Hippocampal formation (tissue), 2 donors: ENCODE measurements at places on chromosomes 3 and 15.

- DNase-seq, result no peak
Observed at GRCh38 chr3:151538456-151539393, 77.9 kb upstream of the IGSF10 start.

DNA sequence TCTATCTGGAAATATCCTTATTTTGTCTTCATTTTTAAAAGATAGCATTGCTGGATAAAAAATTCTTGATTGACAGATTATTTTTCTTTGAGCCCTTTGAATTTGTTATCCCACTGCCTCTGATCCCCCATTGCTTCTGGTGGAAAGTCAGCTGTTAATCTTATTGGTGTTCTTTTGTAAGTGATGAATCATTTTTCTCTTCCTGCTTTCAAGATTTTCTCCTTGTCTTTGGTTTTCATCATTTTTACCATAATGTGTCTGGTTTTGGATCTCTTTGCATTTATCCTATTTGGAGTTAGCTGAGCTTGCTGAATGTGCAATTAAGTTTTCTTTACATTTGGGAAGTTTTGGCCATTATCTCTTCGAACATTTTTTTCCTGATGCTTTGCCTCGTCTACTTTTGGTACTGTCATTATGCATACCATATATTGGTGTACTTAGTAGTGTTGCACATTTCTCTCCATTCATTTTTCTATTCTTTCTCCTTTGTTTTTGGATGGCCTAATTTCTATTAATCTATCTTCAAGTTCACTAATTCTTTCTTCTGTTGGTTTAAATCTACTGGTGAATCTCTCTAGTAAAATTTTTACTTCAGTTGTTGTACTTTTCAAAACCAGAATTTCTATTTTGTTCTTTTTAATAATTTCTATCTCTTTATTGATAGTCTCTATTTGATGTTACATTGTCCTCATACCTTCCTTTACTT, 440.0 kb upstream of the PROK2 start:
- no peak for DNase-seq

DNA sequence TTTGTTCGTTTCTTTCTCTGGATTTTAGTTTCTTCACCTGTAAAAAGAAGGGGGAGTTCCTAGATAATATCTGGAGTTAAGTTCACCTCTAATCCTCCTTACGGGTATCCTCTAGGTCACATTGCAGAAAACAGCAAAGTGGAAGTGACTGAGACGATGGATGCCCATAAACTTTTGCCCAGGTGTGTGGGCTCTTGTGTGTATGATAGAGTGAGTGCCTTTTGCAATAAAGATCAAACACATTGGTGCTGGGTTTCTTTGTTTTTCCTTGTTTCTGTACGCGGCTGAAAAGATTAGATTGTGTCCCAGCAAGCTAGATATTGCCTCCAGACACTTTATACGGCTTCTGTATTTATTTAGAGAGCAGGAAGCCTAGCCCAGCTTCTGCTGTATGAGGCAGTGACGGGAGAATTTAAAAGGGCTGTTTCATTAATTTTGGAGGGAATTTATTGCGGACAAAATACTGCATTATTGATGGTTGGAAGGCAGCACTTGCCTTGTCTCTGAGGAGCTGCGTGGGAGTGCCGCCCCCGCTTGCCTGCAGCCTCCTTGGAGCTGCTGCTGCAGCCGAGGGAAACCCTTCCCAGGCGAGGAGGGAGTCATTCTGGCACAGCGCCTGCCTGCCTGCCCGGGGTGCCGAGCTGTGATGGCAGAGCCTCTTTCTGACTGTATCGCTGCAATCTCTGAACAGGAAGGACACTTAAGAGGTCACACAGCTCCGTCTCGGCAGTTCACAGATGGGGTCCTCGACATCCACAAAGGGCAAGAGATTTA, 38.5 kb downstream of the PYDC2 start:
- peak; percentile 31 for DNase-seq

DNA sequence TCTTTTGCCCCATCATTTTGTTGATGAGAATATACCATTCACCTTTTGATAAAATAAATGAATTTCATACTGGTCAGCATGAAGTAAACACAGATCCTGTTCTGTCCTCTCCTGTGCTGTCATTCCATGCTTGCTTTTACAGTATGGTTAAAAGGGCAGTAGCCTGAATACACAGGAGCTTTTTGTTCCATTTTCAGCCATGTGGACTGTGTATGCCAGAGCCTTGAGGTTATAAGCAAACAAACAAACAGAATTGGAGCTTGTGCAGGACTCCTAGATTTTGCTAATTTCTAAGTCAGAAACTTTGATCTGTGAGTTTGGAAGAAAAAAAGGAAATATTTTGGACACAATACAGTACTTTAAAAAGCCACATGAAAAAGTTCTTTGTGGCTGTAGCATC, 91.9 kb downstream of the LRRC28 start:
- no peak for DNase-seq

DNA sequence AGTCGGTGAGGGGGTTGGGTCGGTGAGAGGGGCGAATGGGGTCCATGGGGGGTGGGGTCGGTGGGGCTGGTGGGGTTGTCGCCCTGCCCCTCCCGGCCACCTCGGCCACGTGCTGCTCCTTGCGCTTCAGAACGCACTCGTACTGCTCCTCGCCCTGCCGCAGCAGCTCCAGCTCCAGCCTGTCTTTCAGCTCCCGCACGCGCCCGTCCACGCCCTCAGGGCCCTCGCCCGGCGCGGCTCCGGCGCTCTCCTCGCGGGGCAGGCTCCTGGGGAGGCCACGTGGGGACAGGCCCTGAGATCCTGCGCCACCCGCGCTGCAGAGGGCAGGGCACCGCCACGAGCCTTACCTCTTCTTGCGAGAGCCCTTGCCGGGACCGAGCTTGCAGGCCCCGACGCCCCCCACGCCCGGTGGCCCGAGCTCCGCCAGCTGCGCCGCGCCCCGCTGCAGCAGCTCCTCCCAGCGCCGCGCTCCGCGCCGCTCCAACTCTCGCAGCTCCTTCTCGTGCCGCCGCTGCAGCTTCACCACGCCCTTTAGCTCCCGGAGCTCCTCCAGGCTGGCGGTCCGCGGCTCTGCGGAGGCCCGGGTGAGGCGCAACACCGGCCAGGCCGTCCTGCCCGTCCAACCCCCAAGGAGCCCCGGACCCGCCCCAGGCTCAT, 8.2 kb upstream of the ANKRD63 start:
- DNase-seq, result no peak

GRCh38 chr3:1442271-1442670, 349.4 kb downstream of the CNTN6 start:
- DNase-seq, result no peak

DNA sequence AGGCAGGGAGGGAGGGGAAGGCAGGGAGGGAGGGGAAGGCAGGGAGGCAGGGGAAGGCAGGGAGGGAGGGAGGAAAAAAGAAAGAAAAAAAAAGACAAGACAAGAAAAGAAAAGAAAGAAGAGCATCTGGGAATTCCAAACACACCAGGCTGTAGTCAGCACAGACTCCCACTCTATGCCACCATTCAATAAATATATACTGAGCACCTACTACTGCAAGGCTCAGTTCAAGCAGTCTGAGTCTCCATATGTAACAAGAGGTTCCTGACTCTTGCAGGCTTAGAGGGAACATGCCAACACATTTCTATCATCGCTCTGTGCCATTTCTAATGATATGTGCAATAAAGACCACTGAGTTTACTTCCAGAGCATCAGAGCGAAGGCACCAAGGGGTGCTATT, 47.7 kb downstream of the ANXA2 start:
- DNase-seq, result no peak

GRCh38 chr15:100672959-100673358, 70.6 kb downstream of the ASB7 start:
- DNase-seq, result no peak

DNA sequence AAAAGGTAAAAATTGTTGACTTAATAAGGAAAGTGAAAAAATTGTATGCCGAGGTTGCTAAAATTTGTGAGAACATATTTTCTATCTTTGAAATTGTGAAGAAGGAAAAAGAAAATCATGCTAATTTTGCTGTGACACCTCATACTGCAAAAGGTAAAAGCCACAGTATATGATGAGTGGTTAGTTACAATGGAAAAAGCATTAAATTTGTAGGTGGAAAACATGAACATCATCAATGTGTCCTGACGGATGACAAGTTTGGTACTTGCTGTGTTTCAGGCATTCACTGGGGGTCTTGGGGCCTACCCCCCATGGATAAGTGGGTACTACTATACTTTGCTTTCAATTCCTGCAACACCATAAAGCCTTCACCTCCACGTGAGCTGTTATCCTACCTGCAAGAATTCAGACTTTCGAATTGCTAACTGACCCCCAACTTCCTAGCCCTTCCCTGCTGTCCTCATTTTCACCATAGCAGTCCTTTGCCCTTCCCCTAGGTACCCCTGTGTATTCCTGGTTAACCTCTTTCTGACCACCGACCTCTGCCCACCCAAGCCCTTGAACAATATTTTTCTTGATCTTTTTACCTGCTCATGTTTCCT, 62.4 kb downstream of the RAB7A start:
- no peak for DNase-seq

- DNase-seq, result no peak
Observed at GRCh38 chr3:168975576-168975975, 687.9 kb downstream of the MECOM start.

- DNase-seq, result no peak
Observed at GRCh38 chr3:30341079-30341478, 265.3 kb upstream of the TGFBR2 start.

GRCh38 chr3:39919281-39919680, 109.9 kb downstream of the MYRIP start:
- DNase-seq, result no peak

DNA sequence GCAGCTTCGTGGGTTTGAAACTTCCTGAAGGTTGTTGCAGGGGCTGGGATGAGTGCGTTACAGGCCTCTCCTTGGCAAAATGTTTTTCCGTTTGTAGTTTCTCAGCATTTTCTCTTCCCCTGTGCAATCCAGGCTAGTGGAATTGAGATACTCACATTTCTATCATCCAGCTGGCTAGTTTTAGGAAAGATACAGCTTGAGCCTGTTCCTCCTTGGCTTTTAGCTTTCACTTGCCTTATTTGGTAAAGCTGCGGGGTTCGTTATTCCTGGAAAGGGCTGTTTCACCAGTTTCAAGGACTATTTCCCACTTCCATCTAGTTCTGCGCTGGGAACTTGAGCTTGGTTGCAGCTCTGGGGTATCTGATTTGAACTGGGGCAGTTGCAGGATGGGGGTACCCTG, 90.3 kb downstream of the ITPR1 start:
- no peak for DNase-seq
